ENCODE measurements at places on chromosomes 4 and X.

GRCh38 chr4:24244663-24245490 lies 339.5 kb downstream of the DHX15 start:
- no peak for DNase-seq

GRCh38 chrX:130770615-130771014 lies 132.4 kb downstream of the ENOX2 start:
- no peak for DNase-seq

- no peak for DNase-seq
These were observed 70.2 kb downstream of the GC start for GRCh38 chr4:71713611-71714203.

DNA sequence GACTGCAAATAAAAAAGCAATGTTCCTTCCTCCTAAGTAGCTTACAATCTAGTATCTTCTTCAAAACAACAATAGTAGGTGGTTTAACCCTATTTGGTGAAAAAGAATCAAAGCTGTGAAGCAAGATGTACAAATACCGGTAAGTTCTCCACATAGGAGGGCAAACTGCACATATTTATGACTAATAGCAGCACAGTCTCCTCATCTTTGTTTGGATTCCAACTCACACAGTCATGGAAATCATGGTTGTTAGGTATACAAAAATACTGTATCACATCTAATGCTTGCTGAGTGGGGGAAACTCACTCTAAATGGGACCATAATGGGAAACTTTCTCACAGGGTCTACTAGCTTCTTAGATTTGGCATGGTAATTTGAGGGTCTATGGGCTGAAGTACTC lies 597.2 kb downstream of the INPP4B start:
- DNase-seq, result no peak

- no peak for DNase-seq
These were observed 1.0 kb downstream of the UBL4A start for GRCh38 chrX:154485150-154486051.

DNA sequence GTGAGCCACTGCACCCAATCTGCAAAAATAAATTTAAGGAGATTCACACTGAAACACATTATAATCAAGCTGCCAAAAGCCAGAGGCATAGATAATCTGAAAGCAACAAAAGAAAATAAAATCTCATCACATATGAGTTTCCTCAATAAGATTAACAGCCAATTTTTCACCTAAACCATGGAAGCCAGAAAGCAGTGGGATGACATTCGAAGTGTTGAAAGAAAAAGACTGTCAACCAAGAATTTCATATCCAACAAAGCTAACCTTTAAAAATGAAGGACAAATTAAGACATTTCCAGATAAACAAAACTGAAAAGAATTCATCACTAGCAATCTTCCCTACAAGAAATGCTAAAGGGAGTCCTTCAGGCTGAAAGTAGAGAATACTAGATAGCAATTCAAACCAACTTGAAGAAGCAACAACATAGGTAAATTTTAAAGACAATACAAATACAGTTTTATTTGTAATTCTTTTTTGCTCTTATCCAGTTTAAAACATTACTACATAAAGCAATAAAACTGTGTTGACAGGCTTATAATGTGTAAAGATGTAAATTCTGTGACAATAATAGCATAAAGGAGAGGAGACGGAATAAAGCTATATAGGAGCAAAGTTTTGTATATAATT lies 23.1 kb upstream of the KLHL8 start:
- no peak for DNase-seq

DNA sequence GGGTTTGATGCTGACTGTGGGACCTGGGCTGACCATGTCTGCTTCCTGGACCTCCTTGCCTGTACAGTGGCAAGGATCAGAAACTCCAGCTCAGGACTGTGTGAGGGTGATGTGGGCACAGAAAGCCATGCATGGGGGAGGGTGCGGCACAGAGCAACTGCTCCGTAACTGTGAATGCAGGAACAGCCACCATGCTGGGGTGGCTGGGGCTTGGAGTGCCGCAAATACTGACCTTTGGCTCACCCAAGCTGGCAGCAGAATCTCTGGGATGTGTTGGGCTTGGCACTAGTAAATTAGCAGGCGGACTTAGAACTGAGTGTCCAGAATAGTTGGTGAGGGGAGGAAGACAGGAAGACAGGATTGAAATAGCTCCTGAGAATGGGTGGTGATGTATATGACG lies 52.0 kb downstream of the DRD5 start:
- no peak for DNase-seq

- DNase-seq, result no peak
These were observed 1.0 kb downstream of the SOX3 start for GRCh38 chrX:140503714-140504351.

- DNase-seq, result no peak
These were observed 2.2 kb upstream of the XAGE3 start for GRCh38 chrX:52870046-52870445.

DNA sequence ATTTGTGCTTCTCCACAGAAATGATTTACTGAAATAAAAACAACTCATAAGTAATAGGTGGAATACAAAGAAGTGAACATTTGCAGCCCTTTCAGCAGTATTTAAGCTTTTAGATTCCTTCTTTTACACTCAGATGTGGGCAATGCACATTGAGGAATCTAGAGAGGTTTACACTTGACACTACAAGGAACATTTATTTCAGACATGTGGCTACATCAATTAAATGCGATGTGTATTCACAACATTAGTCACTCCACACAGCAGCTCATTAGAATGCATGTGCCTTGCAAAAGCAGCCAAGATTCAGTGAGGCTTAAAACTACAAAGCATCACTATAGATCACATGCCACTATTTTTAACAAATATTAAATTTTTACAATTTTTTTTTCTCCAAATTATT lies 480.7 kb downstream of the INPP4B start:
- no peak for DNase-seq

GRCh38 chrX:119489212-119490074 lies 21.2 kb downstream of the SLC25A5 start:
- DNase-seq, result no peak

GRCh38 chrX:20802036-20802435 lies 535.3 kb upstream of the RPS6KA3 start:
- no peak for DNase-seq
